NCI-H1105 treated with DMSO at 0.1 percent for 48 hours (cell line): ENCODE measurements at places on chromosomes 6 and 20.
A peak's percentile ranks its signal among the peaks of the same experiment; 100 is the strongest.

- no peak for DNase-seq
Measured at GRCh38 chr6:44062771-44063560, 64.3 kb downstream of the MRPL14 start.

DNA sequence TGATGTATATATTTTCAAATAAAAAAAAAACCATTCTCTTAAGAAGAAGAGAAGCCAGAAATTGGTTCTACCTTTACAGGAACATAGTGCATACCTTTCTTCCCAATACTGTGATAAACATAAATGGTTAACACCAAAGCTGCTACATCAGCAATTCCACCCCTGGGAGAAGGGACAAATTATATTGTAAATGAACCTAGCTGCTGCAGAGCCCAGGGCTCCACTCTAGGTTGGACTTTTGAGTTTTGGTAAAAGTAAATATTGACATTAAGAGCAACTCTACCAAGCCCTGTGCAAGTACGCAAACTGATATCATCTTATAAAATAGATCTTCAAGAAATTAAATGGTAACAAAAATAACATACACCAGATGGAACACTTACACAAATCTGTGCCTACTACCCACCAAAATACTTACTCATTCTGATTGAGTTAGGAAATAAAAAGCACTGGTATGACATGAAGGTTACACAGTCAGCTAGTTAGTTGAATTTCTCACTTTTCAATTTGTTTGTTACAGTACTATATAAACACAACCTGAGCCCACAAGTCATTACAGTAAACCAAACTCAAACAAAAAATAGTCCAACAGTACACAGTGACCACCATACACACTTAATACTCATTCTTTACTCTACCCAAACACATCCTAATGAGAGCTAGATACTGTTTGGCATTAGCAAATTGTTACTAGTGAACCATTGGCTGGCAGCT, 223.3 kb upstream of the HEY2 start:
- DNase-seq, result no peak

DNA sequence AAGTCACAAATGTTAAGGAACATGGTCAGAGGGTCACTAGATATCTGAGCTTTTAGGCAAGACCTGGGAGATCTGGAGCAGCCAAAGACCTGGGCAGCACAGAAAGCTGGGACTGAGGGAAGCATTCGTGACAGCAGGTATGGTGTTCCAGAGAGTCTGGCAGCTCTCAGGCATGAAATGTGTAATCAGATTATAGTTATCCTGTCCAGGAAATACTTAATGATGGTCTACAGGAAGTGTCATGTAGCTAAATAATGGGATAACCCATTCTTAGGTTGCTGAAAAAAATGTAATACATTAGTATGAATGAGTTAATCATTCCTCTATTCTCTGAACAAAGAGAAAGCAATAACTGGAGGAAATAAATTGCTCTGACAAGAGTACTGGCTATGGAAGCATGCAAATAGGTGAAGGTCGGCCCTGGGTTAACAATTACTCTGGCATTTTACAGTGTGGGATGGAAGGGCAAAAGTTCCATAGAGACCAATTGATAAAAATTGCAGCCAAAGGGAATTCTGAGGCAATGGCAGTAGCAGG, 740.5 kb downstream of the CBLN4 start:
- no peak for DNase-seq

- peak; percentile 48 for DNase-seq
Measured at GRCh38 chr6:153130515-153131036, 506 bp downstream of the RGS17 start.

DNA sequence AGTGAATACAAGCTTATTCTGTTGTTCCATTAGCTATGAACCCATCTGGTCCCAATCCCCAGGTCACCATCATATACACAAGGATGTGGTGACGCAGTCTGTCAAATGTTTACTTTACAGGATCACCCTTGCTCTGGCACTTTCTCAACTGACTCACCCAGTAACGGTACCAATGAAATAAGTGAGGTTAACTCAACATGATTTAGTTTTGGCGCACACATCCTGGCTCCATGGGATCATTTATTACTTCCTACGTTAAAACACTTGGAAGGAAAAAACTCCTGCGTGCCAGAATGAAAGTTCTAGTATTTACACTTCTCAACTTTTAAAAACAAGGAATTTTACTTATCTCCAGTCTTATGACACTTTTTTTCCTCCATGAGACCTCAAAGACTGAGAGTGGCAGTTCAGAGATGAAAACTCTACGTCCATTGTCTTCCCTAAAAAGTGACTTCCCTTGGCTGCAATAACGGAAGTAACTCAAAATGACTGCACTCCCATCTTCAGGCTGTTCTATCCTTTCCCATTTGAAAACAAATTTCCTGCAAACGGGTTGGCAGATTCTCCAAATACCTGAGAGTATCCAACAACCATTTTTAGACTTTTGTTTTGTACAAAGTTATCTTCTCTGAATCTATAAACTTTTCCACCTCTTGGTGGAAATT, 15.9 kb downstream of the AGPAT4 start:
- DNase-seq, result no peak

DNA sequence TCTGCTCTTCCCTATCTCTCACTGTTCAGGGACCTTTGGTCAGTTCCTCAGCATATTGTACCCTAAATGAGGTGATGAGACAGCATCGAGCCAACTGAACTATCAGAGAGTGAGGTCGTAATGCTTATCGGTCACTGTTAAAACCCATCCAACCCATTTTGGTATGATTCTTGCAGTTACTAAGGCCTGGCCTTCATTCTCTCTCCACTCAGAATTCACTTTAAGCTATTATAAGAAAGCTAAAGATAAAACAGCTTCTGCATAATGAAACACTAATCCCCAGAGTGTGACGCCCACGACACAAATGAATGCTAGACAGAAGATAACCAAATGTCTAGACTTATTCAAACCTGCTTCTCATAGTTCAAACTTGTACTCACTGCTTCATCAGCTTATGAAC, 175.8 kb downstream of the GMPR start:
- DNase-seq, result no peak

DNA sequence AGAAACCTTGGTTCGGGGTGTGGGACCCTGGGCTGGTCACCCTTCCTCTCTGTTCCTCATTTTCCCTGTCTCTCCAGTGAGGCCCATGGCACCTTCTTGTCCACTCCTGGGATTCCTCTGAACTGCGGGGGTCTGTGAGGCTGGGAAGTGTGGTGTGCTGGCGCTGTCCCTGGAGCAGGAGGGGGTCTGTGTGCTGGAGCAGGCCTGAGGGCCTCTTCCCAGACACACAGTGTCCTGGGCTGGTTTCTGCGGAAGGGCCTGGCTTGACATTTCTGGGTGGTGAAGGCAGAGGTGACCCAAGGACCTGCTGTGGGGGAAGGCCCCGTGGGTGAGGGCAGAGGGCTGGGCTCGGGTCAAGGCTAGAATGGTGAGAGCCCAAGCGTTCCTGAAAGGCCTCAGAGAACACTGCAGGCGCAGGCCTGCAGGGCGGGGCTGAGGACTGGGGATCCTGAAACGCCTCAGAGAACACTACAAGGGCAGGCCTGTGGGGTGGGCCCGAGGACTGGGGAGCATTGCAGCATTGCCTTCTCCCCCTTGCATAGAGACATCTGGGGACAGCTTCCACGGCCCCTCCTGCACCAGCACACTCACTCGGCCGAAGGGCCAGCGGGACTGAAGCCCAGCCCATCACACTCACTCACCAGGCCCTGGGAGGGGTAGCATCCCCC, 10.6 kb upstream of the BAK1 start:
- no peak for DNase-seq

DNA sequence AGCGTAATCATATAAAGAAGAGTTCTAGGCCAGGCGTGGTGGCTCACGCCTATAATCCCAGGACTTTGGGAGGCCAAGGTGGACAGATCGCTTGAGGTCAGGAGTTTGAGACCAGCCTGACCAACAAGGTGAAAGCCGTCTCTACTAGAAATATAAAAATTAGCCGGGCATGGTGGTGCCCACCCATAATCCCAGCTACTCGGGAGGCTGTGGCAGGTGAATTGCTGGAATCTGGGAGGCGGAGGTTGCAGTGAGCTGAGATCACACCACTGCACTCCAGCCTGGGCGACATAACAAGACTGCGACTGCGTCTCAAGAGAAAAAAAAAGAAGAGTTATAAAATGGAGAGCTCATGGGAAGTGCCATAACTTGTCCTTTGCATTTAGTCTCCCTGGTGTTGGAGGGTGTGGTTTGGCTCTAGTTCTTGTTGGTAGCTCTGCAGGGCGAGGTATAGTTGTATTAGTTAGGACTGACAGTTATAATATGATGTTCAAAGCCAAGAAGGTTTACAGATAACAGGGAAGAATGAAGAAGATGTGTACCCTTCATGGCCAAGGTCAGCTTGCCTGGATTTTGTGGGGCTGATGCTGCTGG, 54.8 kb downstream of the UTRN start:
- no peak for DNase-seq

DNA sequence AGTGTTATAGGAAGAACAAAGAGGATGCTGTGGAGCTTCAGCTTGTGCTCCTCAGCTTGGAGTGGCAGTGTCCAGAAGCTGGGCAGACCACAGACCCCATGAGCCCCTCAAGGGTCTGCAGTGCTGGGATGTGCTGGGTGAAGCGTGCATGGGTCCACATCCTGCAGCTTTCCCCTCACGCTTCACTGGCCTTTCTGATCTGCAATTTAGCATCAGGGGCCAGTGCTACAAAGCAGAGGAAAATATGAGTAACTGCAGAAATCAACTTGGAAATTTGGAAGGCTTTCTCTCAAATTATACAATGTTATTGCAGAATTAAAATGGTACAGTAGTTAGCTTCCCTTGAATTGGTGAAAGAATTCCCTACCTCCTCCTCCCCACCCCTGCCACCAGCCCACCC, 10.1 kb downstream of the SLC17A4 start:
- no peak for DNase-seq

GRCh38 chr6:8839626-8840025, 404.3 kb upstream of the SLC35B3 start:
- no peak for DNase-seq

- no peak for DNase-seq
Measured at GRCh38 chr6:161496941-161497340, 223.1 kb upstream of the AGPAT4 start.

- no peak for DNase-seq
Measured at GRCh38 chr6:166572370-166573261, 13.9 kb downstream of the RAMACL start.

DNA sequence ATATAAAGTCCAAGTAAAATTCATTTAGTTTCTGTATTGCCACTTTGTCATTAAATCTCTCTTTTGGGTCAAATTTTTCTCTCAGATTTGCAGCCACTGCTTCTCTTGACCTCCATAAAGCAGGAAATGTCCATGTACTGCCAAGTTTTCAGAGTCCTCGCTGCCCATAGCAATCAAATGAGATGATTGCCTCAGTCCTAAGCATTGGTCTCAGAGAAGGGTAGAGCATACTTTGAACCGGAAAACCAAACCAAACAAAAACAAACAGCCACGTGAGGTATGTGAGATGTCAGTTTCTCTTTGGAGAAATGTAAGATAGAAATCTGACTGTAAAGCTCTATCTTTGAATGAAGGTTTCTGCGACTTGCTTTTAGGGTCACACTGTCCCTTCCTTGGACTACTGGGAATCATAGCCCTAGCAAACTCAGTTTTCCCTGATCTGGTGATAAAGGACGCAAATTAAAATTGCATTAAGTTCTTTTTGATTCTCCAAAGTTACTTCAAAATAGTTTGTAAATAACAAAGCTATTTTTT, 505.4 kb upstream of the CITED2 start:
- DNase-seq, result no peak

DNA sequence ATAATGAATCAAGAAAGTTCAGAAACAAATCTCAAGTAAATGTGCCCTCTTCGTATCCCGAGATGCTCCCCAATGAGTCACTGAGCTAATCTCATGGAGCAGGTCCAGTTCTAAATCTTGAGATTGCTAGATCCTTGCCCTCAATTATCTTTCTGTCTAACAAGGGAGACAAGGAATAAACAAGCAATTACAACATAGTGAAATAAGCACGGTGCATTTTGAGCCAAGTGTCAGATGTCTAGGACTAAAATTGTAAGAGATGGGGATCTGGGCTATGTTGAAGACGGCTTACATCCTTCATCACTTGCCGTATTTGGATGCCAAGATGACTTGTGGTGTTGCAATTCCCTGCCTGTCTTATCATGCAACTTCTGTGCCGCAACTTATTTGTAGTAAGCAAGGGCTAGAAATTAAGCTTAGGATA, 56.5 kb upstream of the ADGRF1 start:
- no peak for DNase-seq

DNA sequence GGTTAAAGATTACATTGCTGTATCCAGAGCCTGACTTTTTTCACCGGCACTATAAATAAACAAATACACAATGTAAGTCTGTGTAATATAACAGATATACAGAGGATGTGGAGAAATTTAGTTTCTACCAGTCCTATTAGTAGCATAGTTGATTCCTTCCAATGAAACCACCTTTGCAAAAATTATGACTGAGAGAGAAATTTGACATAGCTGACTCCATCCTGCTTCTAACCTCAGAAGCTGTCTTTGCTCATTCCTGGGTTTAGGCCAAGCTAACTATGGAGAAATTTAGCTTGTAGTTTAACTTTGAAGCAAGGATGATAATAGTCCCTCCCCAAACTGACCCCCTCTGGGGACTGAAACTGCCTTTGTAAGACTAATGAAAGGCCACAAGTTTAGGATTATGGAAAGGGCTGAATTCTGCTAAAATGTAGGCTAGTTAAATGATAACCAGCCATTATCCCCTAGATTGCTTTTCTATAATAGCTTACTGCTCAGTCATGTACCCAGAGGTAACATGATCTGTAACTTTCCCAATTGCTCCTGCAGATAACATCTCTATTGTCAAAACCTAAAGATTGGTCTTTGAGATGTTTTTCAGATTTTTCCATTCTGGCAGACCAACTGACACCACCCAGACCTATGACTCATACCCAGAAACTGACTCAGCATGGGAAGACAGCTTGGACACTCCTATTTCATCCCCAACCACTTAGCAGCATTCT, 172.8 kb upstream of the ARG1 start:
- DNase-seq, result no peak

DNA sequence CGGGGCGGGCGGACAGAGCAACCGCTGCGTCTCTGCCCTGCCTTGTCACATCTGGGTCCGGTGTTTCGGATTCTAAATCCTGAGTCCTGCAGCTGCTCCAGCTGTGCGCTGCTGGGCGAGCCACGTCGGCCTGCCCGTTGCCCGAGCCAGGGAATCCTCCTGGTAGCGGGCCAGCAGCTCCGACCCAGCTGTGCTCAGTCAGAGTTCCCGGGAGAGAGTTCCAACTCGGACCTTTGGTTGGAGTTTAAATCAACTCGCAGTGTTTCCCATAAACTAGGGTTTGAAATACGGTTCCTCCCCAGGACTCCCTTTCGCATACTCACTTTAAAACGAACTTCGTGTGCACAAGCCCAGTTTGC, 315 bp upstream of the PDE10A start:
- peak; percentile 50 for DNase-seq

- DNase-seq, result no peak
Measured at GRCh38 chr6:156946370-156946936, 169.3 kb downstream of the ARID1B start.
